Hematopoietic multipotent progenitor cell treated with erythropoietin and hydrocortisone succinate and interleukin-3 and kit ligand, for 17 days (in vitro differentiated cells): ENCODE measurements at places on chromosomes 2 and 18.

DNA sequence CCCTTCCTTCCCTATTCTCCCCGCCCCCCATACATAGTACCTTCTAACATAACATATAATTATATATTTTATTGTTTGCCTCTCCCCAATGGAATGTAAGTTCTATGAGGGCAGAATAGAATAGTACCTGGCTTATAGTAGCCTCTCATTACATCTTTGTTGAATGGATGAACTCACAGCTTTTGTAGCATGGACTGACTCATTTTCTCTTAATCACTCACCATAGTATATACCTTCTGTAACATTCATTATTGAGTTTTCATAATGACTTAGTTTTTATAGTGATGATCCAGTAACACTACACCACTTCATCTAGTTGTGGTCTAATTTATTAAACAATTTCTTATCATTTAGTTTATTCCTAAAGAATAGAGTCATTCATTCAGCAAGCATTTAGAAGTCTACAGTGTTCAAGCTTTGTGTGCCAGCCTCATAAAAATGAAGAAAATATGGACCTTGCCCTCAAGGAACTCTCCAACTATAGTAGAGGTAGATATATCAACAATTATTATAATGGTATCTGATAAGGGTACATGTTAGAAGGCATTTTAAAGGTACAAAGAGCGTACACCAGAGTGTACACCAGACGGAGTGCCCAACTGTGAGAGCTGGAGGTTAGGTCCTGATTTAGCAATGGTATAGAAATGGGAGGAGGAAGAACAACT lies 31.1 kb downstream of the NCOA1 start:
- DNase-seq: no peak

- no peak for DNase-seq
These were observed 44.9 kb downstream of the PSMG2 start for GRCh38 chr18:12747530-12748315.

GRCh38 chr18:45874491-45875184 lies 49.2 kb downstream of the SIGLEC15 start:
- DNase-seq: no peak

DNA sequence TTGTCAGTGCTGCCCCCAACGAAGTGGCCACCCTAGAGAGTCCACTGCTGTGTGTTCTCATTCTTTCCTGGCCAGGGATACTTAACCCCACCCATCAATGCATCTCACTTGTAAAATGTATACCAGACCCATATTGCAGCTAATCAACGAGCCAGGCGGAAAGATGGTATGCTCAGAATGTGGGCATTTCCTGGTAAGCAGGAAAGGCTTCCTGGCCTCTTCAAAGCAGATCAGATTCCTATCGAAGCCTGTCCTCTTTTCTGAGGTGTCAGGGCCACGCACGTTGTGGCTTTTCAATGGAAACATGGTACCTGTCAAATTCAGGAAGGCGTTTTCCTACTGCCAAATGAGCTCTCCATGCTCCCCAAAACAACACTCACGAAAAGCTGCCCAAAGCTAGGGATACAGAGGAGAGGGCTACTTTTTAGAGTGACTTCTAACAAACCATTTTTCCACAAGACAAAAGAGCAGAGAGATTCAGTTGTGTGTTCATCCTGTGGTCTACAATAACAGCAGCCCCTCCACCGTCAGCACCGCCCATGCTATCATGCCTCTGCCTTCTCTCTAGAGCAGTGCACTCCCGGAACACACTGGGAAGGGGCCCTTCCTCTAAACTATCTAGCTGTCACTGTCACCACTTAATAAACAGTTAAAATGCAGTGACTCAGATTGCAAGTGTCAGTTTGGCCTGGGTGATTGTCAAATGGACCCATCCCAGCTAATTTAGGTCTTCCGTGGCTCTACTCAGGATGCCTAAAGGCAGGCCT lies 535.1 kb downstream of the RNF144A start:
- DNase-seq: no peak
